ENCODE measurements at places on chromosomes 7 and 10.

DNA sequence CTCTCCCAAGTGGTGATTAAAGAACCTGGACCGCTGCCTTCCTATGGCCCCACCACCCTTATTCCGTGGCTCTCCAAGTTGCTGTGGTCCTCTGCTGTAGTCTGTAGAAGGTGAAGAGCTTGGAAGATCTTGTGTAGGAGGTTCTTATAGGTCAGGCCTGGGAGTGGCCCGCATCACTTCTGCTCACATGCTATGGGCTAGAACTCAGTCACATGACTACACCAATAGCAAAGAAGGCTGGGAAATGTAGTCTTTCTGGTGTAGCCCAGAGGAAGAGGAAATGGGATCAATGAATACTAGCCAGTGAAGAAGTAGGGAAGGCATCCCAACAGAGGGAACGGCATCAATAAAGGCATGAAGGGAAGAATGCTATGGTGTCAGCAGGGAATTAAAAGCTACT, 41.3 kb upstream of the AOAH start:
- DNase-seq = no peak

DNA sequence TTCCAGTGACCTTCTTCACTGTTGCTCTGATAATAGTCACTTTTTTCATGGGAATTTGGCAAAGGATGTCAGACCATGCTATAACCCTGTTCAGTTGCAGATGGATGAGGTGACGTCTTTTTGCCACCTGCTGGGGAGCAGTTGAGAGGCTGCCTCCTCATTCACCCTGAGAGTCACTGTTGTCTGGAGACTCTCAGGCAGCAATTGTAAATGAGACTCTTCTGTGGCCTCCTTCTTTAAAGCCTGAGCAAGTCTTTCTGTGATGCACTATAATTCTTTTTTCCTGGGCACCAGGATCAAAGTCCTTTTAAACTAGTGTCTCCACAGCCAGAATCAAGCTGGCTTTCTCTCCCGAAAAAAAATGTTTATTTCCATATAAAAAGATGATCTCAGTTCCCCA, 345.1 kb downstream of the ARL4A start:
- no peak for DNase-seq

DNA sequence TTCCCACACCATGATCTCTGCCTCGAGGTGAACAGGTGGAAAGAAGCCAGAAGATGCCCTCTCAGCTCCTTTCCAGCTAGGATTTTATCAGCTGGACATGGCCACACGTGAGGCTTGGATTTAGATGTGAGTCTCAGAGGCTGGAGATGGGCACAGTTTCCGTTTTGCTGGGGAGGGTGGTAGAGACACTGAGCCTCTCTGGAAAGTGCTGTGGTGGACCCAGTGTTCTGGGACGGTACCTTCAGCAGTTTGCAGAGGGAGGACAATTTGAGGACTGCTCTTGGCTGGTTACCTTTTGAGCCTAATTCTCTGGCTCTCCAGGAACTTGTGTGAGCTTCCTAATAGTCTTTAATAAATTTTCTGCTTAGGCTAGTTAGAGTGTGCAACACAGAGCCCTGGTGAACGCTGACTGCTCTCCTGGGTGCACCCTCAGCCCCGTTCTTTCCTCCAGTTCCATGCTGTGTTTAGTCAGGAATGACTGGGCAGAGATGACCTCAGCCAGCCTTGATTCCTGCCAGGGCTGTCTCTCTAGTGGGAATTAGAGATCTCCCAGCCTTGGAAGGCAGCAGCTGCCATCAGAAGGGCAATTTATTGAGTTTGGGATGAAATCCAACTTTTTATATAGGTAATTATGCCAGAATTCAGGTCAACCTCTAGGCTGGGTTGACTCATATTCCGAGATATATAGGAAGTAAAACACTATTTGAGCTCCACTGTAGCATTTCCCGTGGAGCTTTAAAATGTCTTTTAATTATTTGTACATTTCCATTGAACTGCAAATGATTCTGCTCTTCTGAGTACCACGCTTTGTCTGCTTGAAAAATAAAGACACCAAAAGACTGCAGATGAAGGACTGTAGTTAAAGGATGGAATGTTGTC, 103.9 kb downstream of the GATA3 start:
- DNase-seq = no peak

DNA sequence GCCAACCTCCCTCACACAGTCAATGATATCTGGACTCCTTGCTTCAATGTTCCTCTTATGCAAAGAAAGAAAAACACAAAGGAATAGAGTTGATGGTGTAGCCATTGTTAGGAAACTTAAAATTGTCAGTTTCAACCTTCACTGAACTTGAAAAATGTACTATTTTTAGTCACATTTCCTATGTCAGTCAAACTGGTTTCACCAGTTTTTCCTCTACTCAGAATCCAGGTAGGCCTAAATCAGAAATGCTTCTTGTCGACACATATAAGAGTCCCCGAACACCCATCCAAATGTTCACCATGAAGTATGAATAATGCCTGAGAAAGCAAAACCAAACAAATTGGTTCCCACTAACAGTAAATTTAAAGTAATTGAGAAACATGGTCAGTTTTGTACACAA, 42.4 kb upstream of the ZMYND11 start:
- DNase-seq = no peak

DNA sequence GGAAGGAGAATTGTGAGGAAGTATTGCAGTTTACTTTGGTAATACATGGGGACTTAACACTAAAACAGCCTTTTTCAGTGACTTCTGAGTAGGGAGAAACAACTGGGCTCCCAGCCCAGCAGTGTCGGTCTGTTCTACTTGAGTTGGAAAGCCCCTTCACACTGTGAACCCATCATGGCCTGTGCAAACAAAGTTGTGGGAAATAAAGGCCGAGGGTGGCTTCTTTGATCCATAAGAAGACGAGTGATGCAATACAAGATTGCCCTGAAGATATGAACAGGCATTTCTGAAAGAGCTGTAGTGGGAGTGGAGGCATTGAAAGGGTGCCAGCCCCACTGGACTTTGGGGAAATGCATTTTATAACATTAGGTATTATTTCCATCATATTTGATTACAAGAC, 28.3 kb downstream of the C10orf120 start:
- DNase-seq = no peak

DNA sequence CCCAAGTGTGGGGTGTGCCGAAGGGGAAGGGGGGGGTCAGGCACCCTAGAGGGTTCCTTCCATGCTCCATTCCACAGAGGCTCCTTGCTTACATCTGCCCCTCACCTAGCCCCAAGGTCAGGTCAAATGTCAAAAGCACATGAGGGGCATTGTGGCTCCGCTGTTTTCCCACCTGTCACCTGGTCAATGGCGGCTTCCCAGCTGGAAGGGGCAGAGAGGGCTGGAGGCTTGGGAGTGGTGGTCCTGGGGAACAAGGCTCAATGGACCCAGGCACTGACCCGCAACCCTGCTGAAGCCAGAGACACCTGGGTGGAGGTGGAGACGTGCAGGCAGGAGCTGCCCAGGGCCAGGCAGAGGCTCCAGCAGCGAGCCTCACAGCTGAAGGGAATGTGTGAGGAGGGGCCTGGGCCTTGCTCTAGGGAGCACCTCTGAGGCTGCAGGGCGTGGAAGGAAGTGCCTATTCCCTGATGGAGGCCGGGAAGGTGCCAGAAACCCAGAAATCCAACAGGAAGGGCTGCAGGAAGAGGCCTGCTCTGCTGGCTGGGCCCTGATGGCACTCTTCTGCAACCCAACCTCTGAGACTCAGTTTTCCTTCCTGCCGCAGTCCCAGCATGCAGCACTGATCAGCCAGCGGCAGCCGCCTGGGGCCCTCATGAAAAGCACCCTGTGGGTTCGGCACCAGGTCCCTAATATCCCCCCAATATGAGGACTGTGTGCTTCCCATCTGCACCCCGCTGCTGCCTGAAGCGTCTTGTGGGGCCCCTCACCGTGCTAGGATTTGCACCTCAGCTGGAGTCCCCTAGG, 16.0 kb downstream of the RASGEF1A start:
- no peak for DNase-seq

GRCh38 chr10:54797636-54798321, 3.3 kb downstream of the PCDH15 start:
- DNase-seq = no peak

- DNase-seq = no peak
Observed at GRCh38 chr7:65927489-65928448, 54.2 kb downstream of the GUSB start.

DNA sequence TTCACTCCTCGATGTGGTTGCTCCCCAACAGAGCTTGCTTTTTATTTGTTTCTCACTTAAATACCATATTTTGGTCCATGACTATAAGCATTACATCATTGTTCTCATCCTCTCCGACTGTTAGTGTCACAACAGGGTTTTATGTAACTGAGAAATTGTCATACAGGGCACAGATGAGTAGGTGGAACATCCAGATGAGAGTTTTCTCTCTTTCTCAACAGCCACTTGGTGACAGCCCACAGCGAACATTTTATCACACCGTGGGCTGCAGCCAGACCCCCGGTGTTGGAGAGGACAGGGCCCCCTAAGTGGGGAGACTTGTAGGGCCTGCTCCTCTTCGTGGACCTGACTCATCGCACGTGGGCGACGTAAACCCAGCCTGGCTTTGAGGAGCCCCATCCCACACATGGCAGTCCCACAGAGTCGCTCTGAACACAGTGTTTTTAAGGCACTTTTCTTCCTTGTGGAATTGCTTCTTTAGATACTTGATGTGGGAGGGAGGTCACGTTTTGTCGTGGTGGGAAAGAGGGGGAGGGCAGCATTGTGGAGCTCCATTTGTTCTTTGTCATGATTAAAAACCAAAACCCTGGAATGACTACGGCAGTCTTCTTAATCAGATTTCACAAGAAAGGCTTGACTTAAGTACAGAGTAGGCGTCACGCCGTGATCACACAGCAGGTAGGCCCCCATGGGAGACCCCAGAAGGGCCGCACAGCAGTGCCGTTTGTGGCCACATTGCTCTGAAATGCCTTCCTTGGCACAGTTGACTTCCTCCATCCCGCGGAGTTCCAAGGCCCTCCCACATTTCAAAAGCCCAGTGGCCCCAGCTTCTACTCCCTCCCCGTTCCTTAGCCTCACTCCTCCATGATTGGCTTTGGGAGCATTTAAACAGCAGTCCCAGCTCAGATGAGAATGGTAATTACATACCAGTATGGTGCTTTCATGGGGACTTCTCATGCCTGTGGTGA, 220.6 kb downstream of the CCDC3 start:
- DNase-seq = no peak

- DNase-seq = no peak
Observed at GRCh38 chr7:29970158-29970557, 19.4 kb downstream of the SCRN1 start.

GRCh38 chr10:28382525-28383269, 79.8 kb upstream of the MPP7 start:
- DNase-seq = no peak

GRCh38 chr7:29771081-29771816, 35.1 kb upstream of the WIPF3 start:
- DNase-seq = peak; percentile 84

Measured in NCI-H2227 treated with DMSO at 0.1 percent for 48 hours (cell line).